Spinal cord (tissue), 10 donors: ENCODE measurements at places on chromosomes 7 and 10. TPM values are rescaled to one million over a fixed set of nuclear protein-coding genes. Genes with fewer than 3 reads are reported as not detected.

The TMEM178B gene
- 24.6 TPM for total RNA-seq

The LRRC18 gene
- total RNA-seq: 1.2 TPM

The ZNF32 gene
- total RNA-seq: 91.9 TPM

The AKR1C4 gene
- not detected for total RNA-seq

The FAM25C gene
- not detected for total RNA-seq

The LRRC4 gene
- 18.9 TPM for total RNA-seq

The PLXDC2 gene
- total RNA-seq: 83.1 TPM

The NOLC1 gene
- total RNA-seq: 36.1 TPM

The RADIL gene
- total RNA-seq: 7.5 TPM

The TCAF1 gene
- 122 TPM for total RNA-seq

The MYL7 gene
- total RNA-seq: 0.66 TPM

The ACBD7 gene
- total RNA-seq: 32.0 TPM

The TAX1BP1 gene
- total RNA-seq: 119 TPM

The FAM20C gene
- 27.9 TPM for total RNA-seq

The RTKN2 gene
- total RNA-seq: 9.1 TPM

The DNA2 gene
- total RNA-seq: 11.5 TPM

The POU6F2 gene
- 1.3 TPM for total RNA-seq

The UBE2D1 gene
- 33.3 TPM for total RNA-seq

The ASB10 gene
- not detected for total RNA-seq

The CAMK2B gene
- 60.2 TPM for total RNA-seq

The PIK3CG gene
- total RNA-seq: 3.4 TPM

The TMEM26 gene
- total RNA-seq: 6.0 TPM

The LRMDA gene
- total RNA-seq: 5.6 TPM

The SPDYE2 gene
- not detected for total RNA-seq

The CTNNA3 gene
- 63.5 TPM for total RNA-seq

The COL28A1 gene
- 6.8 TPM for total RNA-seq

The SYT15B gene
- 2.7 TPM for total RNA-seq

The C10orf143 gene
- 0.79 TPM for total RNA-seq

The PIP4K2A gene
- total RNA-seq: 38.9 TPM

The TFR2 gene
- total RNA-seq: 3.7 TPM

The VWC2 gene
- total RNA-seq: 2.4 TPM

The AKR1D1 gene
- total RNA-seq: not detected

The LIPK gene
- not detected for total RNA-seq

The CPA1 gene
- 0.77 TPM for total RNA-seq

The RBM17 gene
- 66.1 TPM for total RNA-seq

The UCMA gene
- not detected for total RNA-seq

The LAMB4 gene
- total RNA-seq: 0.30 TPM

The PNLIPRP3 gene
- not detected for total RNA-seq

The CALHM3 gene
- not detected for total RNA-seq

The CALY gene
- 15.9 TPM for total RNA-seq

The TCAF2 gene
- total RNA-seq: 2.3 TPM

The FAS gene
- 6.4 TPM for total RNA-seq

The RASA4 gene
- total RNA-seq: 30.9 TPM

The PRKCQ gene
- total RNA-seq: 6.2 TPM

The CYP3A7 gene
- not detected for total RNA-seq

The MRLN gene
- 25.0 TPM for total RNA-seq

The PARP12 gene
- 17.5 TPM for total RNA-seq

The NEUROG3 gene
- not detected for total RNA-seq

The KCP gene
- 0.40 TPM for total RNA-seq

The LRRN3 gene
- 39.6 TPM for total RNA-seq

The SERPINE1 gene
- total RNA-seq: 2.1 TPM

The FAM25A gene
- total RNA-seq: not detected

The PLPP4 gene
- 37.4 TPM for total RNA-seq

The LOXL4 gene
- total RNA-seq: 0.89 TPM

The SEMA3E gene
- total RNA-seq: 11.8 TPM

The GARS1 gene
- 79.1 TPM for total RNA-seq

The EMX2 gene
- total RNA-seq: not detected
